SHP77 treated with DMSO at 0.1 percent for 48 hours (cell line): ENCODE measurements at places on chromosomes 2 and 18.

DNA sequence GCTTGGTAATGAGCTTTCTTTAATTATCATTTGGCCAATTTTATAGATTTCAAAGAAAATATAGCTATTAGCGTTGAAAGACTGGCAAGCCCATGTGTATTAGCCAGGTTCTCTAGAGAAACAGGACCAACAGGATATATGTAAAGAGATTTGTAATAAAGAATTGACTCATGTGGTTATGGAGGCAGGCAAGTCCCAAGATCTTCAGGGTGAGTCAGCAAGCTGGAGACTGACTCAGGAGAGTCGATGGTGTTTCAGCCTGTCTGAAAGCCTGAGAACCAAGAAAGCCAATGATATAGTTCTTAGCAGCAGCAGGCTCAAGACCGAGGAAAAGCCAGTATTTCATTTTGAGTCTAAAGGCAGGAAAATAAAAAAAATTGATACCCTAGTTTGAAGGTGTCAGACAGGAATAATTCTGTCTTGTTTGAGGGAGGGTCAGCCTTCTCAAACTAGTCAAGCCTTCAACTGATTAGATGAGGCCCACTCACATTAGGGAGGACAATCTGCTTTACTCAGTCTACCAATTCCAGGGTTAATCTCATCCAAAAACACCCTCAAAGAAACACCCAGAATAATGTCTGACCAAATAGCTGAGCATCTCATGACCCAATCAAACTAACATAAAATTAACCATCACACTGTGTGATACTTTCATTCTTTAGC, 78.3 kb upstream of the CRIM1 start:
- DNase-seq, result no peak

GRCh38 chr2:108243566-108243965, 3.8 kb downstream of the SULT1C3 start:
- no peak for DNase-seq

GRCh38 chr2:53886406-53887280, 26.9 kb upstream of the GPR75 start:
- DNase-seq, result no peak

DNA sequence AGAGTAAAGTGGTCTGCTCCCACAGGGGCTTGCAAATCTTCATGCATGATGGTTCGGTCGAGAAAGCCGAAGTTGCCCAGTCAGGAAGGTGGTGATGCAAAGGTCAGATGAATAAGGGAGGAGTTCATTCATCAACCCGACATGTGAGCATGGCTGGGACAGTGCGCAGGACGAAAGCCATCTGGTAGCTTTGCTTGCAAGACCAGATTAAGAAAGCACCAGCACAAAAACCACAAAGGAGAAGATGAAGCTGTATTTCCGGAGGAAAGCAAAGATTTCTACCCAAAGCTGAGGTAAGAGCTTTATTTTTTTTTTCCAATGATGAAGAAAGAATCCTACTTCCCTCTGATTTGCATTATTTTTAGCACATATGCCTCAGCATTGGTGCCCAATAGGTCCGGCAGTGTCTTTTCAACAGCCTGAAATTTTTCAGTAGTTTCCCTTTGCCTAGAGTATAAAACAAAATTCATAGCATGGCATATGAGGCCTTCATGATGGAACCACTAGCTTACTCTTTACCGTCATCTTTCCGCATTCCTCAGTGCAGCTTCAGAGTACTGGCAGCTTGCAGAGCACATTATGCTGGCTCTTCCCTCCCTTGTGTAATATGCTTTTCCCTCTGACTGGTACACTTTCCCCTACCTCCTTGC, 112.0 kb upstream of the THOC1 start:
- DNase-seq, result no peak

- DNase-seq, result peak; percentile 42
Observed at GRCh38 chr2:176111309-176111663, 4.2 kb downstream of the HOXD11 start.
